Stimulated activated CD8-positive, alpha-beta memory T cell treated with anti-CD3 and anti-CD28 coated beads, Interleukin-15, amount 100 ng/mL, for 24 hours (primary cell): ENCODE measurements at places on chromosomes 7 and 10.

- DNase-seq = no peak
Measured at GRCh38 chr10:1137499-1138163, 81.4 kb downstream of the WDR37 start.

GRCh38 chr7:2785071-2785500 is 59.0 kb downstream of the GNA12 start:
- no peak for DNase-seq

DNA sequence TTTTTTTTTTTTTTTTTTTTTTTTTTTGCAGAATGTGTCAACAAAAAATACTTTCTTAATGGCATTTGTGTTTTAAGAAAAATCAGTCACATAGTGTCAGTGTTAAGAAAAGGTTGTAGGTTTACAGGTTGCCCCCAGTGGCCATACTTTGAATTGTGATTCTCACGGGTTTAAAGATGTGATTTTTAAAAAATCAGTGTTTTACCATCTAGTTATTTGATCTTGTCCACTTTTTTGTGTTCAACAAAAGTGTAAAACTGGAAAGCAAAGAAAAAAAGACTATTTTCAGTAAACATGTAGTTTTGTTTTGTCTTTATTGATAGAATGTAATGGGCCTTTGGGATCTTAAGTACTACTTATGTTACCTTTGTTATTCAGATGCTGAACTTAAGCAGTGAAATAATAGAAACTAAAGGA is 25.7 kb downstream of the SUV39H2 start:
- DNase-seq = no peak

- no peak for DNase-seq
Measured at GRCh38 chr7:120462991-120463390, 190.0 kb downstream of the KCND2 start.

DNA sequence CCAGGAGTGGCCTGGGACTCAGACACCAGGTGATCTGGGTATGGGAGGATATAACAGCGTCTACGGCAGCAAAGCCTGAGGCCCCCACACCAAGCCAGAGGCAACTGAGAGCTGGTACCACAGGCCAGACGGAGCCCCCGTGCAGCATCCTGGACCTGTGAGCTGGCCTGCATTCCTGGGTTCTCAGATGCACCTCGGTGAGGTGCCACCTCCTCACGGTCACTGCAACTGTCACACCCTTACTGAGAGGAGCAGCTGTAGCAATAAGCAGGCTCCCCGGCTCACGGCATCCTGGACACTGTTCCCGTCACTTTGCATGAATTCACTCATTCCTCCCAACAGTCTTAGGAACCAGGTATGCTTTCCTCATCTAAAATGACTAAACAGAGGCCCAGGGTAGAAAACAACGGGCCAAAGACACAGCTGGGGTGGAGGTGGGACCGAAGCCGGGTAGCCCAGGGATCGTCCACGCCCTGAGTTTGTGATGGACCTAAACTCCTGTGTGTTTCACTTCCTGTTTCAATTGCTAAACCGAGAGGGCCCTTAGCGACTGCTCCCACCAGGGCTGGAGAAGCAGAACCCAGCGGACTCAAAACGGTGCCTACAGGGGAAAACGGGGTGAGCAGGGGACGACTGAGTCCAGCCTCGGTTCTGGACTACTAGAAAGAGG is 98.7 kb downstream of the CTBP2 start:
- no peak for DNase-seq

DNA sequence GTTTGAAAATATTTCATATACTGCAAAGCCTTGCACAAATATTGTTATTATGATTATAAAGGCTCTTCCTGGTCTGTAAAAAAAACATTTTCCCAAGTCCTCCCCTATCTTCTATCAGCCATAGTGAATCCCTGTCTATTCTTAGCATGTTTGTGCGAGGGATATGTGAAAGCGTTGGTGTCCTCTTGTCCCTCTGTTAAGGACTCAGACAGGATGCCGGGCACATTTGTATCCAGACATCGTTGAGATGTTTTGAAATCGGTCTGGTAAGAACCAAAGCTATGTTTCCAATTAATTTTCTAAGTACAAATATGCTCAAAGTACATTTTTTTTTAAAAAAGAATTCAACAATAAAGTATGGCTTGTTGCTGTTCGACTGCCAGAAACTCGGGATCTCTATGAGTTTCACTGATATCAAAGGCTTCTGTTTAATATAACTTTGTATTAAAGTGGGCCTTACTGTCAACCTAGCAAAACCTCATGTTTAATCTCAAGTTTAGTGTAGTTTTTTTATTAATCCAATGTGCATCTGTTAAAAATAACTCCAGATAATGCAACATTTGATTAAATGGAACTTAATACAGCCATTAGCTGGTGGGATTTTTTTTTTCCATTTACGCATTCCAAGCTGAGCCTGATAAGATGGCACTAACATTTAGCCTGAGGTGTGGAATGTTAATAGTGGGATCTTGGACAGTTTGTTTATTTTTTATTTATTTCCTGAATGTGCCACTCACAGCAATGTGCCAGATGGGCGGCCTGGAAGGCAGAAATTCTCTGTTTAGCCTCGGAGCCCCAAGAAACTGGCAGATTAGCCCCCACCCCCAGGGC is 754.3 kb downstream of the LRMDA start:
- DNase-seq = no peak

DNA sequence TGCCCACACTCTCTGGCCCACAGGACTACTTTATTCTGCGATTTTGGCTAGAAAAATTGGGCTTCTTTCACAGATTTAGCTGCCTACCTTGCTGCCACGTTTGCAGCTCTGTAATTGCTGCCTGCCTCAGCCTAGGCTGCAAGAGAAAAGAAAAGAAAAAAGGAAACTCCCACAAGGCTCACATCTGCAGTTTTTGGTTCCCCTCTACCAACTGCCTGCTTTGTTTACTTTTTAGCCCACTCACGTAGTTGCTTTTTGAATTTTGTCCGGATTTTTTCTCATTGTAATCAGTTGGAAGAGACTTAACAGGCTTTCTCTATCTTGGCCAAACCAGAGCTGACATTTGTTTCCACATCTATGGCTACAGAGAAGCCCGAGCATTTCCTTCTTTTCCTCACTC is 24.3 kb downstream of the SUN3 start:
- DNase-seq = no peak

DNA sequence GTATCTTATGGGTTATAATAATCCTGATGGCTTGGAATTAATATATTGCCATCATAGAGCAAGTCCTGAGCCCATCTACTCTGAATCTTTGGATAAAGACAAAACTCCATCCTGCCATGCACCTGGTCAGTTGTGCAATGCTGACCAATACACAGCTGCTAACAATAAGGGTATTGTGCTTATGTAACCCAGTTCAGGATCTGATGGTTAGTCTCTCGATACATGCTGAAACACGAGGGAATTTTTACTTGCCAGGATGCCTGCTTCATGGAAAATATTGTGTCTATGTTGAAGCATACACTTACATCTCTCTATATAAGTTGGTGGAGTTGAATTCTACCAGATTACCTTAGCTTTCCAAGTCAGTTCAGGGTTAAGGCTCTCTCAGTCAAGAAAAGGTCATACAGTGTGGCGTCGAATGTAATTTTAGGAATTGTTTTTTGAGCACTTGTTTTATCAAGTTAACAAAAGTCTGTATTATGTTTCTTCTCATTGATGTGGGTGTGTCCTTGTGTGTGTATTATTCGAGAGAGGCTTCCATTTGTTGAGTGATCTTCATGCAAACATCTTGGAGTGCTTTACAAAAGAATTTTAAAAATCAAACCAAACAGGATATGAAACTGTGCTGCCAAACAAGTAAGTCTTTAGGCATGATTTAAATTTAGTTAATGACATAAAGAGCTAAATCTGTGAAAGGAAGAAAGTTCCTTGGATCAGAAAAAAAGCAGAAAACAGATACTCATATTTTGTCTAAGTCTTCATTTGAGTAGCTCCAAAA is 449.1 kb downstream of the SUGCT start:
- no peak for DNase-seq

GRCh38 chr7:112782498-112782897 is 7.7 kb downstream of the TMEM168 start:
- DNase-seq = no peak

DNA sequence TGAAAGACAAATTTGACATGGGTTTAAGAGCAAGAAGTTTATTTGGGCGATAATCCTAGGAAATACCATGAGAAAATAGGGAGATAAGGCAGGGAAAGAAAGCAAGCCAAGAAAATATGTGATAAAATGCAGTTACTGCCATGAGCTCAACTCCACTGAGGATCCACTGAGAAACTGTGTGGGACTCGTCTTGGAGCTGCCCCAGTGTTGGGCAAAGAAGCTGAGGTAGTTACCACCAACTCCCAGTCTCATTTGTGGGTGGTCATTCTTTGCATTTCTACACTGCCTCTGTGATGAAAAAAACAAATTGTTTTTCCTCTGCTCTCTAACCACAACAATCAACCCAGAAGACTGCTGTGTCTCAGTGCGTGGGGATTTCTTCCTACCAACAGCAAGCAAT is 498.2 kb downstream of the PLXDC2 start:
- no peak for DNase-seq

DNA sequence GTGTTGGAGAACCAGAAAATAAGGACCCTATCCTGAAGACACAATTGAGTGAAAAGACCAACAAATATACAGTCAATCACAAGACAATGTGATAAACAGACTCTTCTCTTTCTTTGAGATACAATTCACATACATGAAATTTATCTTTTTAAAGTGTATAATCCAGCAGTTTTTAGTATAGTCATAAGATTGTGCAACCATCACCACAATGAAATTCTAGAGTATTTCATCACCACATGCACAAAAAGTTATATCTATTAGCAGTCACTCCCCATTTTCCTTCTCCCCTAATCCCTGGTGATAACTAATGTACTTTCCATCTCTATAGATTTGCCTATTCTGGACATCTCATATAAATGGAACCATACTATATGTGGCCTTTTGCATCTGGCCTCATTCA is 8.2 kb upstream of the SORBS1 start:
- DNase-seq = no peak

DNA sequence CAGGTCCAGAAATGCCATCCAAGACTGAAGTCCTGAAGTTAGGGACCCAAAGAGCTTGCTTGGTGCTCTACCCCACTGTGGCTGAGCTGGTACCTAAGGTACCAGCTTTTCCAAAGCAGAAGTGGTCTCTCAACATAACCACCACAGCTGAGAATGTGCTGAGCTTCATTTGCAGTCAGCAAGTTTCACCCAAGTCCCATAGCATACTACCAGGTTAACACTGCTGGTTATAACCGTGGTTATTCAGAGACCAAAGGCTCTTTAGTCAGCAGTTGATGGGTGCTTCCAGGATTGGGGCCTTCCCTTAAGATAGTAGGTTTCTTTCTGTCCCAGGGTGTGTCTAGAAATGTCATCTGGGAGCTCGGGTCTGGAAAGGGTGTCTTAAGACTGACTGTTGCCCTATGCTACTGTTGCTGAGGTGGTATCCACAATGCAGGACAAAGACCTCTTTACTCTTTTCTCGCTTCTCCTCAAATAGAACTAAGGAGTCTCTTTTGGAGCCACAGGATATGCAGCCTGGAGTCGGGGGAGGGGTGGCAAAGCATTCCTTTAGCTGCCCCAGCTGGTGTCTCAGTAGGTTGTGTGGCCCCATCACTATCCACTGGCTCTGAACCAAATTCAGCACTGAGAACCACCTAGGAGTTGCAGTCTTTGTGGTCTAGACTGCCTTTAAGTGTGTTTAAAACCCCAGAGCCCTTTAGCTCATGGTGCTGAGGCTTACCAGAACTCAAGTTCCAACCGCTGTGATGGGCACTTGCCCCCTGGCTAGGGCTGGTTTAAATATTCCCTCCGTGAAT is 354.9 kb upstream of the SEMA3C start:
- no peak for DNase-seq

GRCh38 chr10:103111031-103111917 is 81.8 kb downstream of the NT5C2 start:
- DNase-seq = no peak

DNA sequence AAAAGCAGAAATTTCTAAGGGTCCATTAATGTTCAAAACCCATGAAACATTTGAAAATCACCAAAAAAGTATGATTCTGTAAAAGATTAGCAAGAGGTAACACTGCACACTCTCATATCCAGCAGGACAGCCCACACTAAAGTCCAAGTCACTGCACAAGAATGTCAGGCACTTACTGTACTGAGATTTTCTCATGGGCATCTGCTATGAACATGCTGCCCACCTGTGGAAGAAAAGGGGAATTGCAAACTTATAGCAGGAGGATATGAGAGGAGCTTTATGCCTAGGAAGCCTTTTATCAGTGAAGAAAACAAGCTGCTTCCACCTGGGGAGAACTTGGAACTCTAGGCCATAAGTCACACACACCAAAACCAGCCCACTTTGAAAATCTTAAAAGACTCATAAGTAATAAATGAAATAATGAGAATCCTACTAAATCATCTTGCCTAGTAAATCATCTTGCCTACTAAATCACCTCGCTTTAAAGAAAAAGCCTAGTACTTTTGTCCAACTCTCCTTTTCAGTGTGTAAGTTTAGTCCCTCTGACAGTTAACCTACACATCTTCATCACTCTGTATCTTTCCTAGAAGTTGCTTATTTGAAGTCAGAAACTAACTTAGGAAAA is 46.1 kb downstream of the ARMH3 start:
- DNase-seq = no peak

DNA sequence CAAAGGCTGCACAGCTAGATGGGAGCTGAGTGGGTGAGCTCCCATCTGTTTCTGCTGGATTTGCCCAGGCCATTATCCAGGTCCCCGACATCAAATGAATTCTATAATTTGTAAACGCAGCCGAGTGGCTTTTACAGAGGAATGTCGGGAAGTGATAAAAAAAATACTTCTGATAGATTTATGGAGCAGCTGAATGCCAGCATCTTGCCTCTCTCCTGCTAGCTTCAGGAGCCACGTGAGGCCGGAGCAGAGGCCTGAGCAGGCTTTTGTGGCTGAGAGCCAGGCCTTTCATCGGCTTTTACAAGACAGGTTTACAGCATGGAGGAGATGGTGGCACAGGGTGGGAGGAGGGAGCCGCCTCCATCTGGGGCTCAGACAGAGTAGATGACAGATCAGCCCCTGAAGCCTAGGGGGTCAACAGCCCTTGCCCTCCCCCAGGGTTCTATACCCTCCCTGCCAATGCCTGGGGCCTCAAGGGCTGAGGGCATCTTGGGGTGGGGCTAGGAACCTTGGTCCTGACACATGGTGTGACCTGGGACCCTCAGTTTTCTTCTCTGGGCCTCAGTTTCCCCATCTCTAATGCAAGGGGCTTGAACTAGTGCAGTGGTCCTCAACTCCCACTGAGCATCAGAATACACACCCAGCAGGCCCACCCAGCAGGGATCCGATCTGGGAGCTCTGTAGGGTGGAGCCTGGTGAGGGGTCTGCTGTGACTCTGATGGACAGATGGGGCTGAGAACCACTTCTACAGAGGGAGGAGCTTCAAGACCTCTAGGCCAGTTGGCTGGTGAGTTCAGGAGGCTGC is 44.2 kb upstream of the PCBD1 start:
- no peak for DNase-seq

- no peak for DNase-seq
Measured at GRCh38 chr10:30050411-30050810, 9.0 kb downstream of the JCAD start.

GRCh38 chr10:52654201-52654600 is 118.4 kb downstream of the MBL2 start:
- DNase-seq = no peak
